ENCODE measurements at places on chromosomes 16 and 17.

GRCh38 chr16:28131181-28131580, 67.7 kb upstream of the GSG1L start:
- H3K36me3 ChIP-seq: peaks cover 100% of the 10 kb centered on the region
- DNase-seq: no peak
- no peak overlapping the region for H3K27ac ChIP-seq
- no peak overlapping the region for H3K4me3 ChIP-seq
- no peaks in the 10 kb centered on the region for H3K4me1 ChIP-seq

GRCh38 chr16:17759451-17760390, 289.0 kb upstream of the XYLT1 start:
- no peaks in the 10 kb centered on the region for H3K4me1 ChIP-seq
- H3K27ac ChIP-seq: no peak overlapping the region
- no peaks in the 10 kb centered on the region for H3K36me3 ChIP-seq
- no peaks in the 10 kb centered on the region for H3K27me3 ChIP-seq

- H3K27ac ChIP-seq: no peak overlapping the region
- H3K36me3 ChIP-seq: peaks cover 11% of the 10 kb centered on the region
- H3K27me3 ChIP-seq: no peaks in the 10 kb centered on the region
- DNase-seq: no peak
- peaks cover 3% of the 10 kb centered on the region for H3K4me1 ChIP-seq
These were observed 19.5 kb downstream of the PLCD3 start for GRCh38 chr17:45112559-45113423.

- no peaks in the 10 kb centered on the region for H3K36me3 ChIP-seq
- H3K27me3 ChIP-seq: peaks cover 33% of the 10 kb centered on the region
- no peak for DNase-seq
- no peak overlapping the region for H3K4me3 ChIP-seq
- no peaks in the 10 kb centered on the region for H3K4me1 ChIP-seq
- H3K27ac ChIP-seq: no peak overlapping the region
These were observed 22.6 kb downstream of the SMPD3 start for GRCh38 chr16:68425498-68426346.

GRCh38 chr16:86450691-86451090, 59.6 kb upstream of the FOXF1 start:
- DNase-seq: no peak
- H3K27ac ChIP-seq: no peak overlapping the region
- H3K4me3 ChIP-seq: no peak overlapping the region

DNA sequence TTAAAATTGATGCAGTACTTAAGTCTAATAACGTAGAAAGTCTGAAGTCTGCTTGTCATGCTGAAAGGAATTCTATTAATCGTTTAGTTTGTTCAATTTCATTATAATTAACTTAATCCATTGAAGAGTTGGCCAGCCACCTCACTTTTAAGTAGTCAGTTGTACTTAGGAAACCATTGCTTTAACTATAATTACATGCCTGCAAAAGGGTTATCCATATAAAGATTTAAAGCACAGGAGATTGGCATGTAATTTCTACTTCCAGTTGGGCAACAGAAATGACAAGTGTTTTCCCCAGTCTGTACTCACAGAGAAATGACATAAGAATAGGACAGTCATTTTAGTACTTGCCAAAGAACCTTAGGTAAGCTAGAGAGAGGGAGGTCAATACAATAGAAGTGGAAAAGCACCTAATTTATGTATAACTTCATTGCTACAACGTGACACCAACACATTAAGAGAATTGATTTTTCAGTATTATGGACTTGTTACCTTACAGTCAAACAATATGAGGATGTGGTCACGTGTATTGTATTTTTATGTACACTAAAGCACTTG, 3.7 kb upstream of the USP32 start:
- peaks cover 4% of the 10 kb centered on the region for H3K4me1 ChIP-seq
- no peak for DNase-seq
- H3K27ac ChIP-seq: no peak overlapping the region
- no peaks in the 10 kb centered on the region for H3K27me3 ChIP-seq

- H3K4me3 ChIP-seq: no peak overlapping the region
- H3K27ac ChIP-seq: no peak overlapping the region
- H3K4me1 ChIP-seq: peaks cover 5% of the 10 kb centered on the region
- H3K27me3 ChIP-seq: no peaks in the 10 kb centered on the region
- H3K36me3 ChIP-seq: no peaks in the 10 kb centered on the region
These were observed 377.7 kb upstream of the CDH11 start for GRCh38 chr16:65499566-65499965.

DNA sequence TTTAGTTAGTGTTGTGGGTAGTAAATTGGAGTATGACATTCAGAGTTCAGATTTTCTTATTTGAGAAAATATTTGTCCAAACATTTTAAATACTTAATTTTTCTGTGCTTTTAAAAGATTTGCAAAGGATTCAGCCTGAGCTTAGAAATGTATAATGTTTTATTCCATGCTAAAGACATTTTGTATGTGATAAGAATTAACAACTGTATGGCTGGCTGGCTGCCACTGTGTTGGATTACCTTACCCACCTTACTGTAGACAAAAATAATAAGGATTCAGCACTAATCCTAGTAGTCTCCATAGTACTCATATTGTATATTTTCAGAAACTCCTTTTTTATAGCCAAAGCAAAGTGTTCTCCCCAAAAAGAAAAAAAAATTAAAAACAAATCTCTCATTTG, 74.8 kb downstream of the TANC2 start:
- peaks cover 1% of the 10 kb centered on the region for H3K4me1 ChIP-seq
- no peak overlapping the region for H3K27ac ChIP-seq
- no peak overlapping the region for H3K4me3 ChIP-seq

- H3K36me3 ChIP-seq: peaks cover 80% of the 10 kb centered on the region
- peak overlapping the region; percentile 78 for H3K4me3 ChIP-seq
- H3K27me3 ChIP-seq: no peaks in the 10 kb centered on the region
- peaks cover 19% of the 10 kb centered on the region for H3K4me1 ChIP-seq
- DNase-seq: peak; percentile 83
- H3K27ac ChIP-seq: no peak overlapping the region
These were observed 6.5 kb downstream of the IRX5 start for GRCh38 chr16:54936979-54937670.

DNA sequence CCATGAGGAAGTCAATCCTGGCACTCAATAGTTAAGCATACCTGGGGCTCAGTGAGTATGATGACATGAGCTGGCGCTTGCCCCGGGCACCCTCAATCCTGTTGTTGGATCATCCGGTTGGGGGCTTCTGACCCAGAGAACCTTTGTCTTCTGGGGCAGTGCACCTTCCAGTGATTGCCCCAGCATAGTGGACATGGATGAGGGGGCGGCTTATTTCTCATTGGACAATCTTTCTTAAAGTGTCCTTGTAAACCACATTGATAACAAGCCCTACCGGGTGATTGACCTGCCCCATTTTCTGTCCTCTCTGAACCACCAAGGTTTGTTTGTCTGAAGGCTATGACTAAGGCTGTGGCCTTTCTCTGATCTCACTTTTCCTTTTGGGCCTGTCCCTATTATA, 18.2 kb downstream of the IGSF6 start:
- peaks cover 39% of the 10 kb centered on the region for H3K36me3 ChIP-seq
- no peak for DNase-seq
- no peak overlapping the region for H3K27ac ChIP-seq
- H3K4me1 ChIP-seq: no peaks in the 10 kb centered on the region
- no peaks in the 10 kb centered on the region for H3K27me3 ChIP-seq

GRCh38 chr16:4116325-4117249, at the start of gene ADCY9:
TSS of gene ADCY9 (minus strand) at chr16:4116442. CDS start at chr16:4115442, 1,000 bp downstream.
- peak within 1 kb of the TSS; percentile 63 for H3K4me3 ChIP-seq
- no peak within 1 kb of the TSS for H3K27ac ChIP-seq
- H3K27me3 ChIP-seq: no peaks in the 10 kb centered on the region
- no peaks in the 10 kb centered on the region for H3K36me3 ChIP-seq

DNA sequence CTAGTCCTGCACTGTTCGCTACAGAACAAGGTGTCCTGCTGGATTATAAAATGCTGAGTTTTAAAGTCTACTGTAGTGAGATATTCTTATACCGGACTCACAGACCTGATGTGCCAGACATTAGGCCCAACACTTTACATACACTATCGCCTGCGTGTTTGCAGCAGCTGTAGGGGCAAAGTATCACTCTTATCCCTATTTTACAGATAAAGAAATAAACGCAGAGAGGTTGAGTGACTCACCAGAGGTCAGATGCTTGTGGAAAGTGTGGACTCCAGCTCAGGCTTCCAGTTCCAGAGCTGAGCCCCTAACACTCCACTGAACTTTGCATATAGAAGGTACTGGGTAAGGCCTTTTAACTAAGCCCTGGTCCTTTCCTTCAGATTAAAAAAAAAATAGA, 47.4 kb downstream of the PLXDC1 start:
- H3K4me3 ChIP-seq: no peak overlapping the region
- H3K27me3 ChIP-seq: peaks cover 47% of the 10 kb centered on the region
- no peak for DNase-seq

- H3K4me1 ChIP-seq: no peaks in the 10 kb centered on the region
- H3K4me3 ChIP-seq: no peak overlapping the region
- no peaks in the 10 kb centered on the region for H3K27me3 ChIP-seq
- peaks cover 60% of the 10 kb centered on the region for H3K36me3 ChIP-seq
- no peak overlapping the region for H3K27ac ChIP-seq
These were observed 19.4 kb downstream of the TRPV1 start for GRCh38 chr17:3589784-3590183.

DNA sequence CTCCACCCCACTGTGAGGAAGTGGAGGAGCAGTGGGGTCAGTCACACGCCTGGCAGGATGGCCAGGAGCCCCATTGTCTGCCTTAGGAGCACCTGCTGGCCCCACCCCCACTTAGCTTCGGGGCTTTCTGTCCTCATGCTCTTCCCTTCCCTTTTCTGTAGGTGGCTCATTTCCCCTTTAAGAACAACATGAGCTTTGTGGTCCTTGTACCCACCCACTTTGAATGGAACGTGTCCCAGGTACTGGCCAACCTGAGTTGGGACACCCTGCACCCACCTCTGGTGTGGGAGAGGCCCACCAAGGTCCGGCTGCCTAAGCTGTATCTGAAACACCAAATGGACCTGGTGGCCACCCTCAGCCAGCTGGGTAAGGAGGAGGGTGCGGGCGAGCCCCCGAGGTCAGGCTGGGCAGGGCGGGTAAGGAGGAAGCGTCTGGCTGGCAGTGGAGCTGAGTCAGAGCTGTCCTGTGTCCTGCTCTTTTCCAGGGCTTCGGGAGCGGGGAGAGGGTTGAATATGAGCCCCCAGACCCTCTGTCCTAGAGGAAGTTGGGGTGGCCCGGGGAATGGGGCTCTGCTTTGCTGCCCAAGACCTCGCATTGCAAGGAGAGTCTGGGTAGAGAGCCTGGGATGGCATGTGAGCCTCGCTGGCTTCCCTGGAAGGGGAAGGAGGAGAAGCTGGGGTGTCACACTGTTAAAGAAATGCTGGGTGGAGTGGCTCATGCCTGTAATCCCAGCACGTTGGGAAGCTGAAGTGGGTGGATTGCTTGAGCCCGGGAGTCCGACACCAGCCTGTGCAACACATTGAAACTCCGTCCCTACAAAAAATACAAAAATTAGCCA, 9.2 kb upstream of the SERPINF1 start:
- H3K4me3 ChIP-seq: no peak overlapping the region
- no peak overlapping the region for H3K27ac ChIP-seq
- H3K36me3 ChIP-seq: no peaks in the 10 kb centered on the region
- no peak for DNase-seq

DNA sequence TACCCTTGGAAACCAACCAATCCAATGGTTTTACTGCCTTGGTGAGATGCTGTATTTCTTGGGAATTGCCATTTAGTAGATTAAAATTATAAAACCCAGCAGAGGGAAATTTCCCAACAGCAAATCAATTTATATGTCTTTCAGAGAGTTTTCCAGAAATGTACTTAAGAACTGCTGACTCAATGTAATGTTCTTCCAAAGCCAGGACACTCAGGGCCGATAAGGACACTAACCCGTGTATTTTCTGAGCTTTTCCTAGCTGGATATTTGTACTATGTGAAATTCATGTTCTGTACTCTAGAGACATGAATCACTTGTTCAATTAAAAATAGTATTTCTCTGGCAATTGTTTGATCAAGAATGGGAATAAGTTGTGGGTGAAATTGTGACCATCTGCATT, 121.4 kb downstream of the KCNJ2 start:
- H3K27ac ChIP-seq: no peak overlapping the region
- no peak overlapping the region for H3K4me3 ChIP-seq
- no peaks in the 10 kb centered on the region for H3K27me3 ChIP-seq
- no peaks in the 10 kb centered on the region for H3K36me3 ChIP-seq

- DNase-seq: no peak
- no peak overlapping the region for H3K4me3 ChIP-seq
- H3K4me1 ChIP-seq: no peaks in the 10 kb centered on the region
- H3K27ac ChIP-seq: no peak overlapping the region
- H3K27me3 ChIP-seq: no peaks in the 10 kb centered on the region
These were observed 11.9 kb downstream of the PER1 start for GRCh38 chr17:8140065-8141029.
